Fibroblast of skin of right quadriceps (primary cell): ENCODE measurements at places on chromosomes 2 and 18.
A peak's percentile ranks its signal among the peaks of the same experiment; 100 is the strongest.

DNA sequence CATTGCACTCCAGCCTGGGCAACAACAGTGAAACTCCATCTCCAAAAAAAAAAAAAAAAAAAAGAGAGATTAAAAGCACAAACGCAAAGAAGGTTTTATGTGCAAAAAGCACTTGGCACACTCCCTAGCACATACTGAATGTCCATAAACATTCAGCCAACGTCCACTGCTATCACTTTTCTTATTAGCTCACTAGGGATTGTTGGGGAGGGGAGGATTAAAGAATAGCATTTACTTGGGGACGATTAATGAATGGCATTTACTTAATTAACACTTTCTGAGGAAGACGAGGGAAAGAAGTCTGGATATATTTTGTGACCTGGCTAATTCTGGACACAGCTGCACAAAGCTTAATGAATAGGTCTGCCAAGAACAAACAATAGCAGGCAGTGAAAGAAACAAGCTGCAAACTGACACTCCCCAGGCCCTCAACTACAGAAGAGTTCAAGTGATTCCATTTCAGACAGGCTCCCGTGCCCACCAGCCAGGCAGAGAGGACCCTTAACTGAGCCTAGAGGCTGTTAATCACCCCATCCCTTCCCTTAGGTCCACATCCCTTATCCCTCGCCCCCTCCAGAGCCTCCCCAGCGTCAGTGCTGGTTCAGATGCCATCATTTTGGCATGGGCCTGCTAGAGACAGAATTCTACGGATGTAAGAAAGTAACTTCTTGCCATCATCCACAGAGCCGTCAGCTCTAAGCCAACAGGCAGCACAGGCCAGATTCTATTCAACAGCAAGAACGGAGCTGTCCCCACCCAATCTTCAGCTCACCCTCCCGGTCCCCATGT is 7.4 kb downstream of the CYB5A start:
- DNase-seq, result no peak

- DNase-seq, result peak; percentile 44
These were observed 66.6 kb downstream of the MTCL1 start for GRCh38 chr18:8771930-8772329.

DNA sequence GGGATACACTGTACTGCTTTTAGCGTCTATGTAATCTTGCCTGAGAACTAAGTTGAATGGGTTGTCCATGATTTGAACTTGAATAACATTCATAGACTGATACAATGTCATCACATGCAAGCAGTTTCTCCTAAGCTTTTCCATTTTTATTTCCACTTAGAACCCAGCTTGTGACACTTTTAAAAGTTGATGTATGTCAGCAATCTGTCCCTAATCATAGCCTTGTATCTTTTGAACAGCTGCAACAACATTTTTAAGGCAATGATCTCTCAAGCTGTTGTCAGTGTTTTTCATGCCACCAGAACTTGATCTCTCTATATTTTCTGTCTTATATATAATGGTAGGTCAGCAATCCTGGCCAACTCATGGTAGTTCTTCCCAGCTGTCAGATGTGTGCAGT is 185.0 kb downstream of the DOK6 start:
- no peak for DNase-seq

DNA sequence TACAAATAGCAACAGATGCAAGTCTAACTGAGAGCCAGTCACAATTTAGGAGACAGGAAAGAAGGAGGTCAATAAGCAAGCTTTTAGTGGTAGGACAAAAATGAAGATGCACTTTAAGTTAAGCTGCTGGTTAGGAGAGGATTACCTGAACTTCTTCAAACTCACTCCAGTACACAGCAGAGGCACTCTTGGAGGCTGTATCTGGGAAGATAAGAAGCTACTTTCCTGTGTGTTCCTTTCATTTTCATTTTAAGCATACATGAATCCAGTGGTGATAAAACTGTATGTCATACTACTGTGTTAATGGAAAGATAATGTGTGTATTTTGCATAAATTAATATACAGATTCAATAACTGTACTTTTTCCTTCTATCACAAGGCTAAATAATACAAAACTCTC is 49.6 kb downstream of the HYCC2 start:
- no peak for DNase-seq

GRCh38 chr2:123695426-123695825 is 329.7 kb upstream of the CNTNAP5 start:
- no peak for DNase-seq

- DNase-seq, result no peak
These were observed 59.8 kb upstream of the LYPD6B start for GRCh38 chr2:148978706-148979105.

DNA sequence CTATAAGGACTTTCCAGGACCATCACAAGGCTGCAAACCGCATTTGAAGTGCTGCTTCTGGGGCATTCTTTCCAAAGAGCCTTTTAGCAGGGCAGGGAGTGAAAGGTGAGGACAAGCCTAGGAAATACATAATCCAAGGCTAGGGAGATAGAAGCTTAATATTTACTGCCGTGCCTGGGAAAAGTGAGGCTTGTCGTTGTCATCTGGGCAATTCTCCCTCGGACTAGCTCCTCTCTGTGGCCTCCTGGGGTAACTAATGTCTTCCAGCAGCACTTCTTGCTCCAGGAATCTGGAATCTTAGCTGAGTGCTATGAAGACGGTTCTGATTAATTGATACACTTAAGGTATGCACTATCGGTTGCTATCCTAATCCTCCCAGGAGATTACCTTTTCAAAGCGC is 69.3 kb upstream of the ATL2 start:
- DNase-seq, result no peak

- DNase-seq, result peak; percentile 77
These were observed 121.3 kb upstream of the BOD1L2 start for GRCh38 chr18:57025540-57025939.

DNA sequence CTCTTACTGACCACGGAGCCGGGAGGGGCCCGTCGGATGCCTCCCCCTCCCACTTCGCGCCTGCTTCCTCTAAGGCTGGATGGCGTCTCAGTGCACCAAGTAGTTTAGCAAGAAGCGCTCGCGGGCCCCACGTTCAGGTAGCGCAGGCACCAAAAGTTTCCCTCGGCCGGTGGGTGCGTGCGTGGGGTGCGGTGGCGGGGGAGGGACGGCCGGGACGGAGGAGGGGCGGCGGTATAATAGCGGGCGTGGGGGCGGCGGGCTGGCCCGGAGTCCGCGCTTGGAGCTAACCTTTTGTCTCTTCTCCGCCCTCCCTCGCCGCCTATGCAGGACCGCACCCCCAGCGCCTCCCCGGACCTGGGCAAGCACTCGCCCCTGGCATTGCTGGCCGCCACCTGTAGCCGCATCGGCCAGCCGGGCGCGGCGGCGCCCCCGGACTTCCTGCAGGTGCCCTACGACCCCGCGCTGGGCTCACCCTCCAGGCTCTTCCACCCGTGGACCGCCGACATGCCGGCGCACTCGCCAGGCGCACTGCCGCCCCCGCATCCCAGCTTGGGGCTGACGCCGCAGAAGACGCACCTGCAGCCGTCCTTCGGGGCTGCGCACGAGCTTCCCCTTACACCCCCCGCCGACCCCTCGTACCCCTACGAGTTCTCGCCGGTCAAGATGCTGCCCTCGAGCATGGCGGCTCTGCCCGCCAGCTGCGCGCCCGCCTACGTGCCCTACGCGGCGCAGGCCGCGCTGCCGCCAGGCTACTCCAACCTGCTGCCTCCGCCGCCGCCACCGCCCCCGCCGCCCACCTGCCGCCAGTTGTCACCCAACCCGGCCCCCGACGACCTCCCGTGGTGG is 1.0 kb downstream of the SP5 start:
- DNase-seq, result no peak
